Stimulated activated CD8-positive, alpha-beta memory T cell treated with anti-CD3 and anti-CD28 coated beads, Interleukin-15, amount 100 ng/mL, for 4 hours (primary cell): ENCODE measurements at places on chromosomes 2 and 18.

DNA sequence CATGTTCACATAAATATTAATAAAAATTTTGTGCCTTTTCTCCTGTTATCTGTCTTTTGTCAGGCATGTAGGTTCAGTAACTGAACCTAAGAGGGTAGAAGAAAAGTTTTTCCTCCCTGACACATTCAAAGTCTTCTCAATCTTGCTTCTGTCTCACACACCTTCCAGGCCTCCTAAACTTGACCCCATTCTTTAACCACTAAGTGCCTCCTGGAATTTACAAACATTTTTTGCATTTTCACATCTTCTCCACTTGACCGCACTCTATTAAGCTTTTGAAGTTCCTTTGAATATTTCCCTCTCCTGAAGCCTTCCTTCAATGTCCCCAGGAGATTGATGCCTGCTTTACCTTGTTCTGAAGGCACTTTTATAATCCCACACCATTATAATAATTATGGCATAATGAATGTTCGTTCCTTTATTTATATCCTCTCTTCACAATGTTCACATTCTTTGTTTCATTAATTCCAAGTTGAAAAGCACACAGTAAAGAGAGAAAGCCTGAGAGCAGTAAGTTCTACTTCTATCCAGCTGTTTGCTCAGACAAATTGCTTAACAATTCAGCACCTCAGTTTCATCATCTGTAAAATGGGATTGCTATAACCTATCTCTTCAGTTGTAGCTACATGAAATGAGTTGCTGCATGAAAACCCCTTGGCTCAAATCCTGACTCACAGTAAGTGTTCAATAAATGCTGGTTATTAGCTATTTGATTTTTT is 184.8 kb upstream of the KLHL29 start:
- DNase-seq = no peak

DNA sequence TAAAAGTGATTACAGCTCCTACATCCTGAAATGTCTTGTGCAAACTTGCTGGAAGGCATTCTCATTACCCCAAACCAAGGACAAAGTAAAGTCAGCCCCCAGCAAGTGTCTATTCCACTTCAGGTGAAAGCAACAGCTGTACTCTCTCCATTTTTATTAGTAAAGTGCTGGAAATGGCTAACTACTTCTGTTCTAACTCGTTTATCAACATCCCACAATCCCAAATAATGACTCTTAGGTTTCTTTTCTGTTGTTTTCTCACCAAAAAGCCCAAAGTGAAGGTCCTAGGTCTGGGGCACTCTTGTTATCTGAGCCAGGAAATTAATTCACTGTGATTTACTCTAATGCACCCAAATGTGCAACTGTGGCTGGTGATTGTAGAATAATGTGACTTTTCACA is 105.7 kb downstream of the LRRC30 start:
- no peak for DNase-seq

- peak; percentile 26 for DNase-seq
These were observed 246.3 kb downstream of the TNS1 start for GRCh38 chr2:217756375-217757107.

GRCh38 chr2:128317181-128317898 is 1.3 kb downstream of the HS6ST1 start:
- DNase-seq = no peak

DNA sequence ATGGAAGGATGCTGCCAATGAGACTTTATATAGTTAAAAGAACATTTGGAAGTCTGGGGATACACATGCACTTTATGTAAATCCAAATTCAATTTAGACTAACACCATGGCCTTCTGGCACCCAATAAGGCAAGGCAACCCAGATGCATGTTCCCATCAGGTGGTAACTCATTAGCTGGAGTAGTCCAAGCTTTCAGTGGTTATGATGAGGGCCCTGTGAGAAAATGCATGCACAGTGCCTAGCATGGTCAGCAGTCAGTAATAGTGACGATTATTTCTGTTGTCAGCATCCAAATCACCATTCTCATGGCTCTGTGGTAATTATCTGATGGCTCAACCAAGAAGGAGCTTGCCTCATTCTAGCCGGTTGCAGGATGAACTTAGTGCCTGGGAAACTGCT is 70.3 kb upstream of the CTLA4 start:
- no peak for DNase-seq

DNA sequence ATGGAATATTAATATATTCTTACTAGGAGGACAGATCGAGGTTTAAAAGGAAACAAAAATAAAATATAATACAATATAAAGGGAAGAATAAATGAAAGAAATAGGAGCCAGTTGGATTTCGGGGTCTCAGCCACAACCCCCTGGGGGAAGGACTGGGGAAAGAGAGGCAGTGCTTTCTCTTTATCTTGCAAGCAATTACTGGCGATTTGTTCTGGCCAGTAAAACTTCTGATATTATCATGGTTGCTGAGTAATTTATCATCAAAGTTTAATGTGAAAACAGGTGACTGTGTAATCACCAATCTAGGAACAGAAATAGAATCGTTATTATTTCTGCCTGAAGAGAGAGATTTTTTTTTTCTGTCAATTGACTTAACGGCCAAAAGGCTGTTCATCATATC is 917.7 kb upstream of the CELF4 start:
- DNase-seq = no peak
